ENCODE measurements at places on chromosomes 12 and 14. TPM values are rescaled to one million over a fixed set of nuclear protein-coding genes. Genes with fewer than 3 reads are reported as not detected.

Gene CD163L1
- 103 TPM for total RNA-seq

Gene ANKRD33
- not detected for total RNA-seq

Gene ARHGAP9
- 266 TPM for total RNA-seq

Gene EGLN3
- total RNA-seq = 6.8 TPM

Gene TRPV4
- total RNA-seq = 5.2 TPM

Gene KRT3
- total RNA-seq = not detected

Gene KIF26A
- 9.8 TPM for total RNA-seq

Gene PYGL
- 114 TPM for total RNA-seq

Gene ACSS3
- 10.6 TPM for total RNA-seq

Gene MYH6
- not detected for total RNA-seq

Gene TPI1
- 300 TPM for total RNA-seq

Gene PLD4
- total RNA-seq = 22.0 TPM

Gene LRRC23
- total RNA-seq = 6.8 TPM

Gene ARMH4
- 1.7 TPM for total RNA-seq

Gene C12orf42
- 15.8 TPM for total RNA-seq

Gene UNG
- 15.0 TPM for total RNA-seq

Gene KRT82
- not detected for total RNA-seq

Gene KCNA5
- total RNA-seq = 0.36 TPM

Gene PTMS
- total RNA-seq = 47.5 TPM

Gene KRT6C
- not detected for total RNA-seq

Gene FAM222A
- 30.7 TPM for total RNA-seq

Gene ZNF891
- total RNA-seq = 2.9 TPM

Gene DACT1
- total RNA-seq = 8.9 TPM

Gene ERGIC2
- 48.4 TPM for total RNA-seq
